Naive thymus-derived CD8-positive, alpha-beta T cell (primary cell): ENCODE measurements at places on chromosomes 12 and 14. TPM values are rescaled to one million over a fixed set of nuclear protein-coding genes. Genes with fewer than 3 reads are reported as not detected.

The SLC16A7 gene
- 27.1 TPM for polyA plus RNA-seq

The RNASE8 gene
- not detected for polyA plus RNA-seq

The GPR84 gene
- not detected for polyA plus RNA-seq

The DCN gene
- polyA plus RNA-seq, result not detected

The AP4S1 gene
- polyA plus RNA-seq, result 6.1 TPM

The MYF6 gene
- polyA plus RNA-seq, result not detected

The BBOF1 gene
- polyA plus RNA-seq, result 3.8 TPM

The MAPKAPK5 gene
- polyA plus RNA-seq, result 33.5 TPM

The EPYC gene
- not detected for polyA plus RNA-seq

The SERPINA5 gene
- polyA plus RNA-seq, result not detected

The TUBA1A gene
- 168 TPM for polyA plus RNA-seq

The BLTP3B gene
- 12.1 TPM for polyA plus RNA-seq

The CGRRF1 gene
- 19.4 TPM for polyA plus RNA-seq

The RASSF8 gene
- not detected for polyA plus RNA-seq

The LRP6 gene
- 1.4 TPM for polyA plus RNA-seq
